ACHN (cell line): ENCODE measurements at places on chromosomes 1 and 21.

DNA sequence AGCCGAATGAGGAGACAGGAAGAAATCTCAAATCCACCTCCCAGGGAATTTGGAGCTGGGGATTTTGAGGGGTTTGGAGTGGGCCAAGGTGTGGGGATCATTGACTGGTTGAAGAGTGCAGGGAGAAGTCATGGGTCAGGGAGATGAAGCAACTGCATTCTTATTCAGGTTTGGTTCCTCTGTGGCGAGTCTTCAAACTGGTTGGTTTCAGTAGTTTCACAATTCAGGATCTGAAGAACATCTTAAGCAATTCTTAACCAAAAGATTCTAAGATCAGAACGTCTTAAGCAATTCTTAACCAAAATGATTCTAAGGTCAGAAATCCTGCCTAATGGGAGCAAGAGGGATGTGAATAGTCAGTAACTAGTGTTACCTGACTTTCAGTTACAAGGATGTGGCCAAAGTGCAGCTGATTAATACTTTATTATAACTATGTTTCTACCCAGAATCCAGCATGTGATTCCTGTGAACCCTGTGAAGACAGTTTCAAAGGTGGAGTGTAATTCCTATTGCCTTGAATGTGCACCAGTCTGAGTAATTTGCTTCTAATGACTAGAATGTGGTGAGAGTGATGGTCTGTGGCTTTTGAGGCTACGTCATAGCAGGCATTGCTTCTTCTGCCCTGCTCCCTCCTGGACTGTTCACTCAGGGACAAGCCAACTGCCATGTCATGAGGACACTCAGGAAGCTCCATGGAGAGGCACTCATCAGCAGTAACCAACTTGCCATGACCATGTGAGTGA, 61.2 kb downstream of the OLFML3 start:
- no peak for DNase-seq

DNA sequence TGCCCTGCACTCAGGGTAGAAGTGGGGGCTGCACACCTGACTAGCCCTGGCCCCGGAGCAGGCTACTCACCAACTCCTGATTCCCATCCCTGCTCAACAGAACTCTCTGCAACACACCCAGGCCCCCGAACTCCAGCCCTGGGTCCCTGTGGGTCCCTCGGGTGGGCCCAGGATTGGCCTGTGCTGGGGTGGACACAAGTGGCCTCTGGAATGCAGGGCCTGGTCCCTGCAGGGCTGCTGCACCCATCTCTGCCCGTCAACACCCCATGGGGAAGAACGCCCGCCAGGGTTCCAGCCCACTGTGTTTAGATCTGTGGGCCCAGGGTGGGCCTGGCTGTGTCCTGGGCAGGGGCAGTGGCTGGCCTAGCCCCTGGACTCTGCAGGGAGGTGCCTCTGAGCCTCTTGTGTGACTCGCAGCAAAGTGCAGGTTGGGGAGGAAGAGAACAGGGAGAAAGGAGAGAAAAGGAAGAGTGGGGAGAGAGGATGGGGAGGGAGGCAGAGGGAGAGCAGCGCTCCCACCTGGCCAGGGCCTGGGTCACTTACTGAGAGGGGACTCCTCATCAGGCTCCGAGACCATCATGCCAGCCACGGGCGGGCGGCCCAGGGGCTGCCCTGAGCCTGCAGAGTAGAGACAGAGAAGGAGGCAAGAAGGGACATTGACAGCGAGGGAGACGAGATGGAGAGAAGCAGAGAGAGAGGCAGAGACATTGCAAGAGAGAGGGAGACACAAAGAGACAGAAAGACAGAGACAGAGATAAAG, 43.9 kb downstream of the HSPG2 start:
- no peak for DNase-seq

GRCh38 chr1:13590486-13590885, 6.9 kb downstream of the PDPN start:
- DNase-seq = no peak

DNA sequence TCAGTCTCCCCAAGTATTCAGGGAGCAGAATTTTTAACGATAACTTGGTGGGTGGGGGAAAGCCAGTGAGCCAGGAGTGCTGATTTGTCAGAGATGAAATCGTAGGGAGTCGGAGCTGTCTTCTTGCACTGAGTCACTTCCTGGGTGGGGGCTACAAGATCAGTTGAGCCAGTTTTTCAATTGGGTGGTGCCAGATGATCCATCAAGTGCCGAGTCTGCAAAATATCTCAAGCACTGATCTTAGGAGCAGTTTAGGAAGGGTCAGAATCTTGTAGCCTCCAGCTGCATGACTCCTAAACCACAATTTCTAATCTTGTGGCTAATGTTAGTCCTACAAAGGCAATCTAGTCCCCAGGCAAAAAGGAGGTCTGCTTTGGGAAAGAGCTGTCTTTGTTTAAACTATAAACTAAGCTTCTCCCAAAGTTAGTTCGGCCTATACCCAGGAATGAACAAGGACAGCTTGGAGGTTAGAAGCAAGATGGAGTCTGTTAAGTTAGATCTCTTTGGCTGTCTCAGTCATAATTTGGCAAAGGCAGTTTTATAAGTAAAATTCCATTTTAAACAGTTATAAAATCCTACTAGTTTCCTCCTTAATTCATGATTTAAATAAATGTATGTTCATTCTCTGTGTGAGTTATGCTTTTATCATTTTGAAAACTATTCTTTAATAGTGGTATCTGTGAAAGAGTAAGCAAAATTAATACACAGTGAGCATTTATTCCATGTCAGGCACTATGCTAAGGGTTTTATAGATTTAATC, 51.7 kb downstream of the SLC16A1 start:
- peak; percentile 36 for DNase-seq

DNA sequence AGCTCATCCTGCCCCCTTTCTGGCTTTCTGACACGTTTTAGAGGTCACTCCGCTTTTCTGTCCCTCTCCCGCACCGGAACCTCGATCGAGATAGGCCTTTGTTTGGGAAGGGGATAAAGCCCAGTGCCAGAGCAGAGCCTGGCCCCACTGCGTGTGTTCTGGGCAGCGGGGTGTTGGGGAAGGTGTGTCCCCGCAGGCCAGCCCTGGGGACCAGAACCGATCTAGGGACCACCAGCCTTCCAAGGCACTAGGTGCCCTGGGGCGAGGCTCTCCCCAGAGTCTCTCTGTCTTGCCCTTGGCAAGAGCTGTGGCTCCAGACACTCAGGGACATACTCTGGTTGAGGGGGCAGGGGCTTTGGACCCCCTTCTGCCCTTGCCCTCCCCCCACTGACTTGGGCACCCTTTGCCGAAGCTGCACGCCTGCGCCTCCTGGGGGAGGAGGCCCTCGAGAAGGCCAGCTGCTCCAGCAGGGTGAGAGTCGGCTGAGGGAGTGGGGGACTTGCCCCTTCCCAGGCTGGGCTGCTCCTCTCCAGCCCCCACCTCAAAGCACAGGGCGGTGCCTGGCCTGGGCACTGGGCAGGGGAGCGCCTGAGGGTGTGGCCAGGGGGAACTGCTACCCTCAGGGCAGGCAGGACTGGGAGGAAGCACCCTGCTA, 16.4 kb downstream of the PRXL2B start:
- no peak for DNase-seq

DNA sequence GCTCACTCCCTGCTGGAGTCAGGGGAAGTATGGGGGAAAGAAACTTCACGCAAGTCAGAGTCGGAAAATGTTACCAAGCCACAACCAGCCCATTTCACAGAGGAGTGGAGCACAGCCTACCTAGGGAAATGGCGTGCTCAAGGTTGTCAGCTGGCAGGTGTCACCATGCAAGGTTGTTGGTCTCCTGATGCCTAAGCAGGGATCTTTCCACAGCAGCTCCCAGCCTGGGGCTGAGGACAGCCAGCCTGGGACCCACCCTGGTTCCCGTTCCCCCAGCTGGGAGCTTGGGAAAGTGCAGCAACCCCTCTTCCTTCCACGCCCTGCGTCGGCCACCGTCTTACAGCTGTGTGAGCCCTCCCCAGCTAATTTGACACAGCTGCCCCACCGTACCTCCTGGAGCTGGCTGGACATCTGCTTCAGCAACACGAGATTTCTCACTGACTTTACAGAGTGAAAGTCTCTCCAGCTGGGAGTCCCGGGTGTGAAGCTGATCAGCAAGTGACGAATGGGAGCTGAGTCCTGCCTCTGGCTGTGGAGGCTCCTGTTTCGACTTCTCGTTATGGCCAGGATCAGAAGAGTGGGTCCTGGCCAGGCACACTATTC, 224.6 kb upstream of the RAB4A start:
- no peak for DNase-seq

DNA sequence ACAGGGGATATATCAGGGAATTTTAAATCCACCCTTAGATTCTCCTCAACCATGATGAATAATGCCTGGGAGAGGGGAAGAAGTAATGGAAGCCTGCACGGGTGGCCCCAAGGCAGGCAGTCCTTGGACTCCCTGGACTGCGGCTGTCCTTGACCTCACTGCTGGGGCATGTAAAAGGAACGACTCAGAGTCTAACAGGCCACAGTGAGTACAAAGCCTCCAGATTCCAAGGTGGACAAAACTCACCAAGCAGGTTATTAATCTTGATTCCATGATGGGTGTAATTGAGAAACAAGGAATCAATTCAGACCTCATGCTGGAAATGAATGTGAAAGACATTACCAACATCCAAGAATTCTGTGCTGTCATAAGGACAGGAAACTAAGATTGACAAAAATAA, 13.0 kb upstream of the ARHGAP29 start:
- DNase-seq = no peak

DNA sequence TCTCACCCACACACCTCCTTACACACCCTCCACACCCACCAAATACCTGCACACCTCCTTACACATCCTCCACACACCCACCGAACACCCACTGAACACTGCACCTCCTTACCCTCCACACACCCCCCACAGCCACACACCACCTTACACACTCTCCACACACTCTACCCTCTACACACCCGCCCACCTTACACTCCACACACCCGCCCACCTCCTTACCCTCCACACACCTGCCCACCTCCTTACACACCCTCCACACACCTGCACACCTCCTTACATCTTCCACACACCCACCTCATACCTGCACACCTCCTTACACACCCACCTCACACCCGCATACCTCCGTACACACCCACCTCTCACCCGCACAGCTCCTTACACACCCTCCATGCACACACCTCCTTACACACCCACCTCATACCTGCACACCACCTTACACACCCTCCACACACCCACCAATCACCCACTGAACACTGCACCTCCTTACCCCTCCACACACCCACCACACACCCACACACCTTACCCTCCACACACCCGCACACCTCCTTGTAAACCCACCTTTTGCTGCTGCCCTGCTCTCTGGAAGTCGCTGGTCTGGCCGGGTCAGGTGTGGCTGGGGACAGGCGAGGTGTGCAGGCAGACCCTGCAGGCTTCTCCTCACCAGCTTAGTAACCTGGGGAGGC, 38.5 kb downstream of the COQ8A start:
- no peak for DNase-seq

GRCh38 chr1:151326619-151327222, 495 bp downstream of the PI4KB start:
- DNase-seq = peak; percentile 47

GRCh38 chr1:216843409-216843808, 120.2 kb upstream of the ESRRG start:
- no peak for DNase-seq

- DNase-seq = no peak
Measured at GRCh38 chr1:1835546-1835945, 55.3 kb downstream of the GNB1 start.

- DNase-seq = no peak
Measured at GRCh38 chr1:84939151-84939550, 46.1 kb upstream of the LPAR3 start.

- DNase-seq = no peak
Measured at GRCh38 chr1:51284487-51284954, 45.8 kb downstream of the TTC39A start.

DNA sequence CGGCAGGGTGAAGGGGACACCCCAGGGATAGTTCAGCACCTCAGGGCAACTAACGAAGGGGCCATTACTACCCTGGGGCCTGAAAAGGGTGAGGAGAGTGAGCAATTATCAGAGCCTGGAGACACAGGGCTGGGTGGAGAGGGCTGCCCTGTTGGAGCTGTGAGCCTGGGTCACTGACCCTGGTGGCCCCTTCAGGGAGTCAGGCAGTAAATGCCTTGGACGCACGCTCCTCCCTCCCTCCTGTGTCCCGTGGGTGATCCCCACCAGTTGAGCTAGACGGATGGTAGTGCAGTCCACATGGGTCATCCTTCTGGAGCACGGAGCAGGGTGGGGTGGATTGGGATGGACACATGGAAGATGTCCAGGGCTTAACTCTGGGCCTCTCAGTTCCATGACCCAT, 305.3 kb downstream of the PTPRU start:
- no peak for DNase-seq

- DNase-seq = no peak
Measured at GRCh38 chr1:47995306-47996050, 1.7 kb downstream of the TRABD2B start.

DNA sequence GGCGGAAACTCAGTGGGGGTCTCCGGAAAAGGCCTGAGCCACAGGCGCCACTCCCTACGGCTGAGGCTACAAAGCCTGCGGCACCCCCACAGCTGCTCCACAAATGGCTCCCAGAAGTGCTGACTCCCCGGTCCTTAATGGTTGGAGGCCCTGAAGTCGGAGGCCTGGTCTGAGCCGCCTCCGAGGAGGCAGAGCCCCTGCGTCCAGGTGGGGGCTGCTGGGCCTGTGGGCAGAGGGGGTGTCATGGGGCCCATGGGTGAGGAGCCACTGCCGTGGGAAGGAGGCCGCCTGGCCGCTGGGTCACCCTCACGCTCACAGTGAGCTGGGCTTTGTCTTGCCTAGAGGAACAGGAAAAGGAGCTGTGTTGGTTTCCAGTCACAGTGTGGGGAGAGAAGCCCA, 12.4 kb upstream of the COL18A1 start:
- no peak for DNase-seq

DNA sequence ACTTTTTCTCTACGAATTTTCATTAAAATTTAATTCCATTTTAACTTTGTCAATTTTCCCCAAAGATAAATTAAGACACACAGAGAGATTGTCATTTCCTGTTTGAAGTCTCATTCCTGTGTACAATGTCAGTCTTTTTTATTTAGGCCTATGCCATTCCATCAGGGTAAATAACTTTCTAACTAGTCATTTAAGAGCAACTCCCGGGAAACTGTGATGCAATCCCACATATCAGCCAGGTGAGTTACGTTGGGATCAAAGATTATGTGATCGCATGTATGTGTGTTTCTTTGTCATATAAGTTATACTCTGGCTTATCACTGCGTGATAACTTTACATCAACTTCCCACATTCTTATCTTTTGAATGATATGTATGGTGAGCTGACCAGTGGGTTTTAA, 86.1 kb upstream of the S1PR1 start:
- DNase-seq = no peak

DNA sequence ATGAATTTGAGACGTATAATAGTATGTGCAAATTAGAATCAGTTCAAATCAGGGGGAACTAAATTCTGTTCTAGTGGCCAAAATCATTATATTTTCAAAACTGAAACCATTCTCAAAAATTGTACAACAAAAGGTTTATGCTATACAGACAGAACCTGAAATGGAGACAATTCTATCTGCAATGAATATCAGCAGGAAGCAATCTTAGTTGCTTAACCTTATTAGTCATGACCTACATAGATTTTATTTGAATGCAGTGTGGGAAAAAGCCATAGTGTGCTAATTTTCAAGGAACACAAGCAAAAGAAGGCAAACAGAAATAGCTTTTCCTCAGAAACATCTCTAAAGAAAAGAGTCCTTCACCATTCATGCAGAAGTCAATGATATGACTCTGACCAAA, 6.5 kb downstream of the AK5 start:
- no peak for DNase-seq
